ENCODE measurements at places on chromosomes 6 and 20.

- DNase-seq: no peak
These were observed 25.5 kb downstream of the FARS2 start for GRCh38 chr6:5286780-5287179.

- DNase-seq: no peak
These were observed 383.2 kb downstream of the SAMD5 start for GRCh38 chr6:147891671-147892070.

GRCh38 chr20:31990641-31991338 is 19.4 kb upstream of the CCM2L start:
- DNase-seq: no peak

DNA sequence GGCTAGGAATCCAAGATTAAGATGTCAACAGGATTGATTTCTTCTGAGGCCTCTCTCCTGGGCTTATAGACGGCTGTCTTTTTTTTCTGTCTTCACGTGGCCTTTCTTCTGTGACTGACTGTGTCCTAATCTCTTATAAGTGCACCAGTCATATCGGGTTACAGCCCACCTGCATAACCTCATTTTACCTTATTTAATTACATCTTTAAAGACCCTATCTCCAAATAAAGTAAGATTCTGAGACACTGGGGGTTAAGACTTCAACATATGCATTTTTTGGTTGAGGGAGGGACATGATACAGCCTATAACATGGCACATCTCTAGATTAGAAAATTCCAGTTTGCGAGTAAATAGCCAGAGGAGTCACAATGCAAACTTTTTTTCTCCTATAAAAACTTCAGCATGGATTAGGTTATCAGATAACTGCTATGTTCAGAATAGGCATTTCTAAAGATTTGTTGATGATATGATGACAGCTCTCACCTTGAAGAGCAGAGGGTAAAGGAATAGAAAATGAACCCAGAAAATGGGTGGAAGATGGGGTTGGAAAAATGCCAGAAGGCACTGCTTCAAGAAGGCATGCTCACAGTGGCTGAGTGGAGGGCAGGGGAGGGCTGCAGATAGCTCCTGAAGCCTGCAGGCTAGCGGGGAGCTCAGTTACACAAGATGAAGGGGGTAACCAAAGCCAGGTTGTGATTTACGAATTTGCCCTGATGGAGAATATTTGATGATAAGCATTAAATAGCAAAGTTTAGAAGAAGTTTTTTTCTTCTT is 8.7 kb upstream of the PDE7B start:
- DNase-seq: no peak

DNA sequence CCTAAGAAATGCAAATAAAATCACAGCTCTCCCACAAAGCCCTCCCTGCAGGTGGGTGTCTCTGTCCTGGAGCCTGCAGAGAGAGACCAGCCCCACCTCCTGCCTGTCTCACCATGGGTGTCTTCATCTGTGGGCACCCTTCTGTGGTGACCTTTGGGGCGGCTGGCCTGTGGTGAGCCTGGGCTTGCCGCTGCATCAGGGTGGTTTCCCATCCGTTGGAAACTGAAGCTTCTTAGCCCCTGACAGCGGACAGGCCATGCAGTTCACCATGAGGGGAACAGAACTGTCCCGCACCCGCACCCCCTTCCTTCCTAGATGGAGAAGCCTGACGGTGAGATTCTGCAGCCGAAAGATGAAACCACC is 42.3 kb upstream of the FRMD1 start:
- DNase-seq: no peak

GRCh38 chr6:145087034-145087433 is 648.3 kb downstream of the EPM2A start:
- no peak for DNase-seq

DNA sequence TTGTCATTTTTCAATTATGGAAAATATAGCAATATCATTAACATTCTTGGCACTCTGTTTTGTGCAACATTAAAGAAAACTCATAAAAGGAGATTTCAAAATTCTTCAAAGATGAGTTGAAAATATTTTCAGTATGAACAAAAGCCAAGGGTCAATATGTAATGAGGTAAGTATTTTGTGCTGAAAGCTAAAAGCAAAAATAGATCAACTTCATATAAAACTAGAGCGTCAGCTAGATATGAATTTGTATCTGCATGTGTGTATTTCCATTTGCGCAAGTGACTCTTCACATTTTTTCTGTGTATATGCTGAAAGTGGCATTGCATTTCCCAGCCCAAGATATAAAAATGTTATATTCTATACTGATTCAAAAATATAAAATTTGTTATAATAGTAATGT is 492.1 kb upstream of the EYS start:
- DNase-seq: no peak

- DNase-seq: no peak
These were observed 726 bp upstream of the ARFGEF3 start for GRCh38 chr6:138161088-138161337.

DNA sequence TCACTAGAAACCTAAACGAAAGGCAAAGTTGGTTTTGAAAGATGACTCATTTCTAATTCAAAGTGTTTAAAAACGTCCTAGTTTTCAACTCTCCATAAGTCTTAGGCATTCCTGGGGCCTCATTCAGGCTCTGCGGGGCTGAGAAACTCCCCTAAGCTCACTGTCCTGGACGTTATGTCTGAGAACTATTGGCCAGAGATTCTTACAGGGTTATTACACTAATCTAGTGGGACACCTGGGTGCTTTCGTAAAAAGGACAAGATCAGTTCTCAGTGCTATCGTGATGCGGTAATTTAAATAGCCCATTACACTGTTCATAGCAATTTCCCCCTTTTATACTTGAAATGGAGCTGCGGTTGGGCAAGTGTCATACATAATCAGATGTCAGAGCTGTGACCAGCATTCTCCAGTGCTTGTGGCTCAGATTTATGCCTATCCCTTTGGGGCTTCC is 280.9 kb downstream of the QKI start:
- no peak for DNase-seq

DNA sequence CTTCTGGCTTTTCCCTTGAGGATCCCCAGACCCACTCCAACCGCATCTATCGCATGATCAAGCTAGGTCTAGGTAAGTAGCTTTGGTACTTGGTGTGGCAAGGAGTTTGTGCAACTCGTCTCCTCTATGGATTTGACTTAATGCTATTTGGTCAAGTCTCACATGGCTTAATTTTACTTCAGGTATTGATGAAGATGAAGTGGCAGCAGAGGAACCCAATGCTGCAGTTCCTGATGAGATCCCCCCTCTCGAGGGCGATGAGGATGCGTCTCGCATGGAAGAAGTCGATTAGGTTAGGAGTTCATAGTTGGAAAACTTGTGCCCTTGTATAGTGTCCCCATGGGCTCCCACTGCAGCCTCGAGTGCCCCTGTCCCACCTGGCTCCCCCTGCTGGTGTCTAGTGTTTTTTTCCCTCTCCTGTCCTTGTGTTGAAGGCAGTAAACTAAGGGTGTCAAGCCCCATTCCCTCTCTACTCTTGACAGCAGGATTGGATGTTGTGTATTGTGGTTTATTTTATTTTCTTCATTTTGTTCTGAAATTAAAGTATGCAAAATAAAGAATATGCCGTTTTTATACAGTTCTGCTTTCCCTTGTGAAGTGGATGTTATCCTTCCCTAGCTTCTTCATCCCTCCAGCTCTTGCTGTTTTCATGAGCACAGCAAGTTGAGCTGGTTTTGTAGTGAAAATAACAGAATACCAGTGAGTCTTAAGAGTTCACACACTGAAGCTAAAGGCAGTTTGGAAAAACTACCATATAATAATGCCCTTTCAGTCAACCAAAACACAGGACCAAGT is 3.8 kb downstream of the SLC35B2 start:
- DNase-seq: peak; percentile 93

GRCh38 chr6:35076997-35077712 is 64.0 kb downstream of the TCP11 start:
- DNase-seq: no peak

GRCh38 chr6:30612687-30613248 is 4.3 kb downstream of the PPP1R10 start:
- no peak for DNase-seq

DNA sequence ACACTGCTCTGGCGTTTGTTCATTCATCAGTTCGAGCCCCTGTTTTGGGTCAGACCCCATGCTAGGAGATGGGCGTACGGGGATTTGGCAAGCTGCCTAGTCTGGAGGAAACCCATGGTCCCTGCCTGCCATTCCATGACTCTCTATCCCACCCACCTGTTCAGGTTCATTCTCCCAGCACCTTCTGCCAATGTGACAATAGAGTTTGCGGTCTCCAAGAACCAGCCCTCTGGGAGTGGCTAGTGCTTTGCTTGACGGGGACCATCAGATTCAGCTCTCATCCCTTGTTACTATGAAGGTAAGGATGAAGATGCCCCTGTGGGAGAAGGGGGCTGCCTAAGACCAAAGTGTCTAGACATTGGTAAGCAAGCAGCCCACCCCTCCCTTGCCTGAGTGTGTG is 345.0 kb downstream of the PTPRT start:
- DNase-seq: no peak

DNA sequence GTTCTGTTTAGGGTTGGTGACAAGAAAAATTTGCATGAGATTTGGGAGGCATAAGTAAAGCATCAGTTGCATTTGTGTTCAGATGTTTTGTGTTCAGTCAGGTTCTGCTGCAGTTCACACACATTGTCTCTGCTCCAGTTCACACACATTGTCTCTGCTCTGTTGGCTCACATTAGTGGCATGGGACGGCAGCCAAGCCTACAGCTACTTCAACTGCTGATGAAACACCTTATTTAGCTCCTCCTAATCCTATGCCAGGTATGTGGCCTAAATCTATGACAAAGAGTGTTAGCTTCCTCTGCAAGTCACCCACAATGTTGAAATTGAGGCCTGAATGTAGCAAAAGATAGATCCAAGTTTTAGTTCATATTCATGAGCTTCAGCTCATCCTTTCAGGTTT is 278.1 kb upstream of the SYNCRIP start:
- no peak for DNase-seq

GRCh38 chr6:167093922-167094432 is 28.9 kb upstream of the CCR6 start:
- no peak for DNase-seq

DNA sequence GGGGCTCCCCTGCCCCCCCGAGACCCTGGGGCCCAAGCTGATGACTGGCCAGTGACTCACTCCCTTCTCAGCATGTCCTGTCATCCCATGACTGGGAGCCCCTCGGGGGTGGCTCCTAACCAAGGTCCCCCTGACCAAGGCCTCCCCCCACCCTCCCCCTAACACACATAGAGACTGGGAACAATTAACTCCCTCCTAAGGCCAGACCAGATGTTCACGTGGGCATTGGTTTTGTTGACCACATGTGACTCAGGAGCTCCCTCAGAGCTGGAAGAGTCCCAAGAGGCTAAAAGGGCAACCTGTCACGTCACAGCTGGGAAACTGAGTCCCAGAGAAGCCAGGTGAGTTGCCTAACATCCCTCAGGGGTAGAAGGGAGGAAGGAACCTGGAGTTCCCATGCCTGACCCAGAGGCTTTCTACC is 10.6 kb upstream of the CCN5 start:
- no peak for DNase-seq

GRCh38 chr20:34271956-34272355 is 30.7 kb downstream of the ASIP start:
- DNase-seq: no peak

- DNase-seq: no peak
These were observed 19.0 kb downstream of the HS3ST5 start for GRCh38 chr6:114323784-114324183.

GRCh38 chr6:125169058-125169457 is 15.5 kb downstream of the TPD52L1 start:
- DNase-seq: no peak
